Amygdala (tissue), 56 donors: ENCODE measurements at places on chromosomes 13 and 19.

DNA sequence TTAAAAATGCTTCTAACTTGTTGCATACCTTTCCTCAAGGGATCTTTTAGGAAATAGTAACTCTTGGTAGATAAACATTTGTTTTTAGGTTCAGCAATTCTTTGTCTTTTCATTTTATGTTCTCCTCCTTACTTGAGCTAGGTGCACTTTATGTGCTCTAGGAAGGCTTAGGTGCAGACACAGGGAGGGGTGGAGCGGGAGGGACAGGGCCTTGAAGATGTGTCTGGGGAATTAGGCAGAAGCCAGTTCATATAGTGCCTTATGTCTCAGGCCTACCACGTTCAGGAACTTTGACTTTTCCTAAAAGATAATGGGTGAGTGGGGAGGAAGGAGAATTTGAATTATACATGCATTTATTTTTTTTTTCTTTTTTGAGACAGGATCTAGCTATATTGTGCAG is 37.7 kb downstream of the IRS2 start:
- no peak for DNase-seq

GRCh38 chr13:60758637-60759036 is 361.6 kb downstream of the TDRD3 start:
- no peak for DNase-seq

DNA sequence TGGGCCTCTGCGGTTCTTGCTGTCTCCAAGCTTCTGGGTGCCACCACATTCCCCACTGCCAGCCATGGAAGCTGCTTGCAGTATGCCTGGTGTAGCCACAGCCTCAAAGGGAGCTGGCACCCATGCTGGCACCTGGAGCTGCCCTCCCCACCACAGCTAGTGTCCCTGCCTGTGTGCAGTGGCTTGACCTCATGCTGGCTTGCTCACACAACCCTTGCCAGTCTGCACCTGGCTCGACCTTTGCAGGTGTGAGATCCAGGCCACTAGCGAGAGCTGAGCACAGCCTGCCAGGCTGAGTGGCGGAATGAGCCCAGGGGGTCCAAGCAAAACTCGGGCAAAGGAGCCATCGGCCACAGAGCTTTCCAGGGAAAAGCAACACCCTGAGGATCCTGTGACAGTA is 236.7 kb upstream of the CSNK1A1L start:
- DNase-seq, result no peak

- no peak for DNase-seq
Measured at GRCh38 chr19:45305421-45305820, 17.3 kb downstream of the CKM start.

GRCh38 chr19:47836038-47836437 is 14.3 kb downstream of the CRX start:
- no peak for DNase-seq

GRCh38 chr13:97413694-97414093 is 20.3 kb upstream of the RAP2A start:
- no peak for DNase-seq
